Brain (organoid and tissue), 16 donors: ENCODE measurements at places on chromosomes 6 and 20.

DNA sequence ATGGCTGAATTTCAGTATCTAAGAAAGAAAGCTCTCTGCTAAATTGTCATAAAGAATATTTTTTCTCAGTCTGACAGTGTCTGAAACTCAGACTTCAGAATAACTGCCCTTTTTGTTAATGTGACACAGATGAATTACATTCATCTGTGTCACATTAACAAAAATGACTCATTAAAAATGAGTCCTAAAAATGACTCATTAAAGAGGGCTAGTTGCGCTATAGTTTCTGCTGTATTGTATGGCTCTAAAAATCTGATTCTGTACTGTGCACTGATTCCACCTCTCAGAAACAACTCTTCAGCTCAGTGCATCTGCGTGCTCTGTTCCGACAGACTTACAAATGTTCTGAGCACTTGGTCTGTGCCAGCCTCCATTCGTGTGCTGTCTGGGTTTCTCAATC lies 15.0 kb downstream of the RNF114 start:
- no peak for DNase-seq

DNA sequence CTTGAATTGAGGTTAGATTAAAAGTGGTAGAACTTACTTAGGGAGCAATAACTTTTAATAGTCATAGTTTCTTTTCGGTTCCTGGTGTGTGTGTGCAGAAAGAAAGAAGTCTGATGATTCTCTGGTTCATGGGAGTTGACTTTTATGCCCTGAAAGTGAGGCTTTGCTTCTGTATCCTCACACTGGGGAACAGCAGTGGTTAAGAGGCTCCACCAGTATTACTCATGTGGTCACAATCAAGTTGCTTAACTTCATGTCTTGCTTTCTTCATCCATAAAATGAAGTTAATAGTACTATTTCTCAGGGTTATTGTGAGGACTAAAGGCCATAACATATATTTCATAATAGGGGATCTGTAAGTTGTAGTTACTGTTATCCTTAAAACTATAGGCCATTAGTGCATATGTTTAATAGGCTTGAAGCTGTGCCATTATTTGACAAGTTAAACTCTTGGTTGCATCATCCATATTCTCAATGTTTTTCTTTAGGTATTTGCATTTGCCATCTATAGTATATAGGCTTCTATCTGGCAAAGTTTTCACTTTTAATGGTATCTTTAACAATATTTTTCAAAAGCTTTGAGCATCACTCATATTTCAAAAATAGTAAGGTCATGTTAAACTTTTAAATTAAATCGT lies 262.4 kb downstream of the PLCB1 start:
- DNase-seq: no peak

- DNase-seq: no peak
These were observed 787 bp upstream of the PRR18 start for GRCh38 chr6:166308769-166309589.

DNA sequence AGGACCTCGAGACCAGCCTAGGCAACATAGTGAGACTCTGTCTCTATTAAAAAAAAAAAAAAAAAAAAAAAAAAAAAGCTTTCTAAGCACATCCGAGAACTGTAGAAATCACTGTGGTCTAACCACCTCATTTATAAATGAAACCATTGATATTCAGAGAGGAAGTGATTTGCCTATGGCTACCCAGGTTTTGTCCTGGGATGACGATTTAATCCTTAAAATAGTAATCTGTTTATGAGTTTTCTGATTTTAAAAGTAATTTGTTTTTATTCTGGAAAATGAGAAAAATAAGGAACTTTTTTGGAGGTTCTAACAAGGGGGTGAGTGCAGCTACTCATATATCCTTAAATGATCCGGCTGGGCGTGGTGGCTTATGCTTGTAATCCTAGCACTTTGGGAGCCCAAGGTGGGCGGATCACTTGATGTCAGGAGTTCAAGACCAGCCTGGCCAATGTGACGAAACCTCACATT lies 6.5 kb upstream of the BTN3A2 start:
- DNase-seq: no peak

- no peak for DNase-seq
These were observed 43.3 kb downstream of the NOX3 start for GRCh38 chr6:155412335-155412734.

GRCh38 chr6:12873691-12874090 lies 157.1 kb downstream of the PHACTR1 start:
- DNase-seq: no peak

DNA sequence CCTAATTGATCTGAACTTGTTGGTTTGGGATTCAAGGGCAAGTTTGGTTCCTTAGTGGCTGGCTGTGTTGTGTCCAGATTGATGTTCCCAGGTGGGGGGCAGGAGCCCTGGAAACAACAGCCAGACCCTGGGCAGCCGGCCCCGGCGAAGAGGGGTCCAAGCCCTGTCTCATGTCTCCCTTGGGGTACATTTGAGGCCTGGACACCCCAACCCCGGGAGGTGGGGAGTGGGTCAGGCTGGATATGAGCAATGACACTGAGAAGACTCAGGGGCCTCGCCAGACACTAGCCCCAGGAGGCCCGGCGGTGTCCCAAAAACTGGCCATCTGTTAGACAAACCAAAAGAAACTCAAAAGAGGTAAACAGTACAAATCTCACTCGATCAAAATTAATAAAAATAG lies 79.6 kb downstream of the YTHDF1 start:
- DNase-seq: no peak
